ENCODE measurements at places on chromosomes 13 and 19. TPM values are rescaled to one million over a fixed set of nuclear protein-coding genes. Genes with fewer than 3 reads are reported as not detected.

CCDC61 gene
- total RNA-seq, result 8.7 TPM

KIR2DL1 gene
- total RNA-seq, result not detected

DNA sequence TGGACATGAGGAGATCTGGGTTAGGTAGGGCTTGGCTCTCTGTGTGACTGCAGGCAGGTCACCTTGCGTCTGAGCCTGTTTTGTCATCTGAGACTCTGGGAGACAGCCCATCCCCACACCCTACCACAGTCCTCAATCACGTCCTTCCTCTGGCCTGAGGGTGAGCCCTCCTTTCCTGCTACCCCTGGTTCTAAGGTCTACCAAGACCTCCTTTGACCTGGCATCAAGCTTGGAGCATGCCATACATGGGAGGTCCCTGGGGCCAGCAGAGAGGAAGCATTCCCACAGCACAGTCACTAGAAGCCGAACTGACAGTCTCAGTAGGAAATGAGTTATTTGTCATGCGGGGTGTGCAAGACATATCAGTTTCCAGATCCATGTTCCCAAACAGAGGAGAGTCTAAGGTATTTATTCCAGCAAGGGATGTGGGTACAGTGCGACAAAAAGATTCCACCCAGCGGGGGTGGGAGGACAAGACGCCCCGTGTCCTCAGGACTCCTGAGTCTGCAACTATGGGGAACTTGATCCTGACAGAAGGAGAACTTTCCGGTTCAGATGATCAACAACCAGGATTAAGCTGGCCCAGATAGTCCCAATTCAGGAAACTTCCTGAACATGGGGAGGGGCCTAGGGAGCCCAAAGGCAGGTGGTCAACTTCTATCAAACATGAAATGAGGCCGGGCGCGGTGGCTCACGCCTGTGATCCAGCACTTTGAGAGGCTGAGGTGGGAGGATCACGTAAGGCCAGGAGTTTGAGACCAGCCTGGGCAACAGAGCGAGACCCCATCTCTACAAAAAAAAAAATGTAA lies 9.5 kb downstream of the ARRDC2 start:
- DNase-seq, result no peak

NLRP4 gene
- total RNA-seq, result not detected

DNA sequence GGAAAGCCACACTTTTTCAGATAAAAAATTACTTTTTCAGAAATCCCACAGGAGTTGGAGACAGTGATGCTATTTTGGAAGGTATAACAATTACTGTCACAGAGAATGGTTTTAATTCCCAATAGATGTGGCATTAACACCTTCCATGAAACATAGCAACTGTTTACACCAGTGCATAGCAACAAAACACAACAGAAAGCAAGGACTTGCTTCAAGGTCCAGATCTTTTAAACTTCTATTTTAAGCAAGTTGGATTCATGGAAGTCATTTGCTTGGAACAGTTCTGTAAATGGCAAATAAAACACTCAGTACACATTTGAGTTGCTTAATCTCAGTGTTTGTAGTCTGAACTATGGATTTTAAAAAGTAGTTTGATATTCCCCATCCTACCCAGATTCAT lies 385.9 kb upstream of the SPRY2 start:
- DNase-seq, result no peak

GRK1 gene
- not detected for total RNA-seq

SWSAP1 gene
- total RNA-seq, result 1.8 TPM
